ENCODE measurements at places on chromosomes 1 and 21. TPM values are rescaled to one million over a fixed set of nuclear protein-coding genes. Genes with fewer than 3 reads are reported as not detected.
A peak's percentile ranks its signal among the peaks of the same experiment; 100 is the strongest.

Gene AIM2
- not detected for total RNA-seq

Gene EFNA1
- total RNA-seq, result 125 TPM

DNA sequence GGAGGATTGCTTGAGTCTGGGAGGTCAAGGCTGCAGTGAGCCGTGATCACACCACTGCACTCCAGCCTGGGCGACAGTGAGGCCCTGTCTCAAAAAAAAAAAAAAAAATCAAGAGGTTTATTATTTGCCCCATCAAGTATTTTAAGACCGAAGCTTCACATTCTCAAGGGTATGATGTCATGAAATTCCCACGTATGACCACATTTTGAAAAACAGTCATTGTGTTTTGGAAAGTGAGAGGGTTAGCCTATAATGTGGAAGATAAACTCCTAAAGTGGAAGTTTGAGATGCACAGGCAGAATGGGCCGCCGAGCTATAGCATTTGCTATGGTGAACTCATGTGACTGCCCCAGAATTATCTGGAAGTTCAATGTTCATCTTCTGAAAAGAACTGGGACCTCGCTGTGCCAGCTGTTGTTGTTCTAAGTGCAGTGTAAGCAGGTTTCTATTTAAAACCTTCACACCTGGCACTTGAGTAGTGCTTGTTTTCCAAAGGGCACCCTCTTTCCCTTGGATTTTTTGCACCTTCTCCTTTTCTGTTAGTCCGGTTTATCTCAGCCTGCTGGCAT, 96.9 kb upstream of the SLC25A33 start:
- no peaks in the 10 kb centered on the region for H3K36me3 ChIP-seq
- peaks cover 2% of the 10 kb centered on the region for H3K4me1 ChIP-seq
- no peak overlapping the region for H3K4me3 ChIP-seq
- DNase-seq, result no peak
- H3K27ac ChIP-seq, result no peak overlapping the region

DNA sequence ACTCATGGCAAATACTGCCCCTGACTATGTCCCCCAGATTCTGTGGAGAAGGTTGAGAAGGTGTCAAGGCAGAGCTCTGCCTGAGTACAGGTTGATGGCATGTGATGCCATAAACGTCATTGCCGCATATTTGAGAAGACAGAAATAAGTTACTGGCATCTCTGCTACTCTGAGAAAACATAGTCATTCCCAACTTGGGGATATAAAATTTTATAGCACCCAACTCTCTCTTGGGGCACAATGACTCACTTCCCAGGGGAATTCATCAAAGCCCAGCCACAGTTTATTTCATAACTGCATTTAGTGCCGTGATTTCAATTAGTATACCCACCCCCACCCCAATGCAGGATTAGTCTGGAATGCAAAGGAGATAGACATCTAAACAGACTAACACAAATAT, 101.9 kb upstream of the TNR start:
- DNase-seq, result no peak
- no peaks in the 10 kb centered on the region for H3K36me3 ChIP-seq

DNA sequence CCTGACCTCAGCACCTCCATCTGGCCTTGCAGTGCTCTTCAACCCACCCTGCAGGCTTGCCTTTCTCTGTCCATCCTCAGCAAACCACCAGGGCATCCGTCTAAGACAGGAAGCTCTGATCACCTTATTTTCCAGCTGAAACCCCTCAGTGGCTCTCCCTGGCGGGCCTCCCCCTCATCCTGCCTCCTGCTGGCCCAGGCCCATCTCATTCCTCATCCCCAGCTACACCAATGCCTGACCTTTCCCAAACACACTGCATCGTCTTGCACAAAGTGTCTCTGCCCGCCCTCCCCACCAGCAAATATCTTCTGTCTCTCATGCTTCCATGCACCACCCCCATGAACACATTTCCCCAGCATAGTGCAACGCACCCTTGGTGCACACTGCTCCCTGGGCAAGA, 205.0 kb downstream of the TOMM20 start:
- H3K27ac ChIP-seq, result no peak overlapping the region
- H3K36me3 ChIP-seq, result no peaks in the 10 kb centered on the region
- no peak for DNase-seq
- H3K4me3 ChIP-seq, result no peak overlapping the region
- peaks cover 7% of the 10 kb centered on the region for H3K4me1 ChIP-seq

DNA sequence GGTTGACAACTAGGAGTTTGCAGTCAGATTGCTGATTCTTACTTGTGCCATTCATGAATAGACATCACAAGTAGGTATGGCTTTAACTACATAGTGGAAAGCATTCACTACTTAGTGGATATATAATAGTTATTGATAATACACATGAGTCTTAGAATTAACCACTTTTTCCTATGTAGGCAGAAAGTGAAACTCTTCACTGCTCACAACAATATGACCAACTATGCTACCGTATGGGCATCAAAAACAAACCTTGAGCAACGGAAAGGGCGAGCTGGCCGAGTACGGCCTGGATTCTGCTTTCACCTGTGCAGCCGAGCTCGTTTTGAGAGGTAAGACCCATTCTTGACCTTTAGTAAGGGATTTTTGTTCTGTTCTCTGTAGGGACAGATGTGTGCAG, 38.7 kb downstream of the DHX9 start:
- no peak overlapping the region for H3K27ac ChIP-seq
- H3K4me3 ChIP-seq, result no peak overlapping the region
- H3K4me1 ChIP-seq, result no peaks in the 10 kb centered on the region
- peaks cover 52% of the 10 kb centered on the region for H3K36me3 ChIP-seq
- no peak for DNase-seq
- no peaks in the 10 kb centered on the region for H3K27me3 ChIP-seq

DNA sequence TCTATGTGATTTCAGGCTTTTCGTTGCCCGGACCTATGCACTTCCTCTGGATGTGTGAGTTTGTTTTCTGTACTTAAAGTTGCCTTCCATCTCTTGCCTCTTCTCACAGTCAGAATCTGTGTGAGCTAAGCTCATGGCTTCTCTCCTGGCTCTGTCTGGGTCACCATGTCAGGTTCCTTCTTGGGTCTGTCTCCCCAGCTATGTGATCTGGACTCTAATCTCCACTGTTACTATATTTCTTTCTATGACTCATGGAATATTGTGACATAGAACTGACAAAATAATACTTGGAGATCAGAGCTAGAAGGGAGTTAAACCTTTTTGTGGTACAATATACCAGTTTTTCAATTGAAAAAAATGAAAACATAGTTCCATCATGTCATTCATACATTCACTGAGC, 172.7 kb upstream of the FGGY start:
- DNase-seq, result no peak
- H3K4me1 ChIP-seq, result no peaks in the 10 kb centered on the region
- no peak overlapping the region for H3K27ac ChIP-seq
- no peaks in the 10 kb centered on the region for H3K27me3 ChIP-seq

DNA sequence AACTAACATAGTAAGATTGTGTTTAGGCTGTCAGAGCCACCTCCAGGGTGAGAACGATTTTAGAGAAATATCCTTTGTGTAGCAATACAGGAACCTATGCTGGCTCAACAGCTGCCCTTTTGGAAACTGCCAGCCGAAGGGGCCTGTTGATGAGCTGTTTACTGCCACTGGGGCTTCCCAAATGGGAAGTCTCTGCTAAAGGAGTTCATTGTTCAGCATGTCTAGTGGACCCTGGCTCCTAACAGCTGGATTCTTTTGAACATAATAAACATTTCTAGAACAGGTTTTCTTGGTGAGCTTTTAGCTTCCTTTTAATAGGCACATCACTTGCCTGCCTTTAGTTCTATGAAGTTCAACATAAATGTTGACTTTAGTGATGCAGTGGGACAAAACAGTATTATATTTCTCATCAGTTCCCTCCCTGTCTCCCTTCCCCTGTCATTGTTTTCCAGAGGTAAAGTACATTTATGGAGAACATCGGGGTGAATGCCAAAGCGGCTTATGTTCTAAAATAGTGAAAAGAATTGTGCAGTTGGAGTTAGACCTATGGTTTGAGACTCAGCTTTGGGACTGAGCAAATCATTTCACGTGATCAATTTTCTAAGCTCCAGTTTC, 57.4 kb downstream of the UCK2 start:
- no peak for DNase-seq
- H3K4me1 ChIP-seq, result no peaks in the 10 kb centered on the region
- H3K27me3 ChIP-seq, result no peaks in the 10 kb centered on the region
- H3K36me3 ChIP-seq, result no peaks in the 10 kb centered on the region
- no peak overlapping the region for H3K4me3 ChIP-seq

GRCh38 chr1:183416850-183417771, 1.1 kb downstream of the NMNAT2 start:
- peak; percentile 46 for DNase-seq
- no peaks in the 10 kb centered on the region for H3K36me3 ChIP-seq
- no peak overlapping the region for H3K27ac ChIP-seq
- peaks cover 3% of the 10 kb centered on the region for H3K4me1 ChIP-seq
- H3K4me3 ChIP-seq, result no peak overlapping the region

DNA sequence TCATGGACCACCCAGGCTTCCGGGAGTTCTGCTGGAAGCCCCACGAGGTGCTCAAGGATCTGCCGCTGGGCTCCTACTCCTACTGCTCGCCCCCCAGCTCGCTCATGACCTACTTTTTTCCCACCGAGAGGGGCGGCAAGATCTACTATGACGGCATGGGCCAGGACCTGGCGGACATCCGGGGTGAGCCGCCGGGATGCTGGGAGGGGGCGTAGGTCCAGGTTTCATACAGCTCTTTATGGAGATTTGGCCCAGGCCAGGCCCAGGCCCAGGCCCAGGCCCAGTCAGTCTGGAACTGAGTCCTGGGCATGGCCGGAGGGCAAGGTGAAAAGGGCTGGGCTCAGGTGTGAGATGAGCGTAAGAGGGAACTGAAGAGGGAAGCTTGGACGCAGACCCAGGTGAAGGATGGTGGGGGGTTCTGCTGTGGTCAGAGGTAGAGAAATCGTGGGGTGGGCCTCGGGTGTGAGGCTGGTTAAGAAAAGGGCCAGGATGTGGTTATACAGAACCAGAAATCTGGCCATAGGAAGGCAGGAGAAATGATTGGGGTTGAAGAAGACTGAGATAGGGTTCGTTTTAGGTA, 23.0 kb downstream of the DISP3 start:
- H3K36me3 ChIP-seq, result no peaks in the 10 kb centered on the region
- H3K27ac ChIP-seq, result no peak overlapping the region
- H3K27me3 ChIP-seq, result no peaks in the 10 kb centered on the region

DNA sequence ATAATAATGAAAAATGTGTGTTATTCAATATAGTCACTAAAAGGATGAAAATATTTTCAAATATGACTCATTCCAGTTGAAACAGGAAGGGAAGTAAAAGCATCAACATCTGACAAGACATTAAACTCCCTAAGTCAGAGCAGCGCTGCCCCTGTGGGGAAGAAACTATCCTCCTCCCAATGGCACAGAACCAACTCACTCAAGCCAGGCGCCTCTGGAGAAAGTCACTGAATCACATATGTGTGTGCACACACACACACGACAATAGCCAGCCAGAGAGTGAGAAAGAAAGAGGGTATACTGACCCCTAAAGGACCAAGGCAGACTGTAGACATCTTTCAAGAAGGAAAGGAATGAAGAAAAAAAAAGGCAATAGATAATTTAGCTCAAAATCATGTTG, 126.9 kb downstream of the SETD4 start:
- peaks cover 8% of the 10 kb centered on the region for H3K4me1 ChIP-seq
- no peak for DNase-seq
- no peak overlapping the region for H3K4me3 ChIP-seq
- no peaks in the 10 kb centered on the region for H3K27me3 ChIP-seq
- no peak overlapping the region for H3K27ac ChIP-seq
- no peaks in the 10 kb centered on the region for H3K36me3 ChIP-seq

DNA sequence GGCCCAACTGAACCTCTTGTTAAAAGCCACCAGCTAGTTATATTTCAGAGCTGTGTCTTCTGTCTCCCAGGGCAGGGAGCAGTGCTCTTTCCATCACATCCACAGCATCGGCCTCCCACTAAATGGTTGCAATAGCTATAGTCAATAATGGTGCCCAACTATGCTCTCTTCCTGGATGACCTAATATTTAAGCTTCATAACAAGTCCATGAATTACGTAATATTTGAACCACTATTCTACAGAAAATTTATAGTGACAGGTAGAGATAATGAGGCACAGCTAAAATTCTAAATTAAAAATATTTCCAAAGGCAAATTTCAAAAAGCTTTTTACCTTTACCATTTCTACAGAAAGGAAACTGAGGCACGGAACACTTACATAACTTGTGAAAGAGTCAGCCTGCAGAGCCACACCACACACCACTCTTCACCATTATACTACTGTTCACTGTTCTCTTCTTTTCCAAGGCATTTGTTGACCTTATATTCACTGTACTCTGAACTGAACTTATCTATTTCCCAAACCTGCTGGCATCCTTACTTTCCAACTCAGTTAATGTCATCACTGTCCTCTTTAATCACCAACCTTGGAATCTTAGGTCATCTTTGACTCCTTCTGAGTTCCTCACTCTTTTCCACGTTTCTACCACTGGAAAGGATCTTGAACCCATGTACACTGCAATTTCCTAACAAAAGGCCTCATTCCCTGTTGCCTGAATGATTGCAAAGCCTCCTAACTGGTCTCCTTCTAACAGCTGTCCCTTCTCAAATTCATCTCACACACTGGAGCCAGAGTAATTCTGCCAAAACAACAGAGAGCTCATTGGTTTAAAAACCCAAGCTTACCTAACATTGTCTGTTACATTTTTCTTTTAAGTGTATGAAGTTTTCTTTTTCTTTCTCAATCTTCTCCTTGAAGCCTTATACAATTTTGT, 85.5 kb downstream of the DDAH1 start:
- DNase-seq, result no peak
- H3K27me3 ChIP-seq, result no peaks in the 10 kb centered on the region
- H3K4me1 ChIP-seq, result no peaks in the 10 kb centered on the region
- no peak overlapping the region for H3K4me3 ChIP-seq
- no peak overlapping the region for H3K27ac ChIP-seq
- no peaks in the 10 kb centered on the region for H3K36me3 ChIP-seq

DNA sequence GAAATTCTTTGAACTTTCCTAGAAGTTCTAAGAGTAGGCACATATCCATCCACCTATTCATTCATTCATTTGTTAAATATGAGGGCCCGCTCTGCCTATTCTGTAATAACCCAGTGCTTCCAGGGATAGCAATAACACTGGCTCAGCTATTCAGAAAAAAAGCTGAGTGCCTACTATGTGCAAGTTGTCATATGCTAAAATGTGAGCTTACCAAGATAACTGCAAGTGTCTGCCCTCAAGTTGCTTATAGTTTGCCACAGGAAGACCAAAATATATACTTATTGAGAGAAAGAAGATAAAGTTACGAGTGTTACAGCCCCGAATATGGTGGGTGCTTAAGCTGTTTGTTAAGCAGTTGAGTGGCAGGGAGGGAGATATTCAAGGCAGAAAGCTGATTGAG, 39.6 kb downstream of the CD55 start:
- H3K36me3 ChIP-seq, result no peaks in the 10 kb centered on the region
- no peaks in the 10 kb centered on the region for H3K4me1 ChIP-seq
- no peak overlapping the region for H3K27ac ChIP-seq
- H3K27me3 ChIP-seq, result no peaks in the 10 kb centered on the region

GRCh38 chr21:32412162-32413014, at the start of gene EVA1C:
TSS of gene EVA1C (plus strand) at chr21:32412706. CDS start at chr21:32412854, 148 bp downstream.
- peak within 1 kb of the TSS; percentile 75 for H3K27ac ChIP-seq
- DNase-seq, result peak; percentile 67
- no peaks in the 10 kb centered on the region for H3K36me3 ChIP-seq
- H3K27me3 ChIP-seq, result no peaks in the 10 kb centered on the region

Measured in colonic mucosa (tissue), 4 donors.